Lung microvascular endothelial cell (primary cell): ENCODE measurements at places on chromosomes 12 and 14. TPM values are rescaled to one million over a fixed set of nuclear protein-coding genes. Genes with fewer than 3 reads are reported as not detected.

- DNase-seq = no peak
Observed at GRCh38 chr12:109910969-109911348, 10.9 kb downstream of the TCHP start.

- peak; percentile 96 for DNase-seq
Observed at GRCh38 chr14:51616724-51617409, 34.8 kb upstream of the FRMD6 start.

- no peak for DNase-seq
Observed at GRCh38 chr12:122721057-122721545, 4.5 kb upstream of the HCAR3 start.

- no peak for DNase-seq
Observed at GRCh38 chr14:22813145-22813544, 2.1 kb downstream of the SLC7A7 start.

DNA sequence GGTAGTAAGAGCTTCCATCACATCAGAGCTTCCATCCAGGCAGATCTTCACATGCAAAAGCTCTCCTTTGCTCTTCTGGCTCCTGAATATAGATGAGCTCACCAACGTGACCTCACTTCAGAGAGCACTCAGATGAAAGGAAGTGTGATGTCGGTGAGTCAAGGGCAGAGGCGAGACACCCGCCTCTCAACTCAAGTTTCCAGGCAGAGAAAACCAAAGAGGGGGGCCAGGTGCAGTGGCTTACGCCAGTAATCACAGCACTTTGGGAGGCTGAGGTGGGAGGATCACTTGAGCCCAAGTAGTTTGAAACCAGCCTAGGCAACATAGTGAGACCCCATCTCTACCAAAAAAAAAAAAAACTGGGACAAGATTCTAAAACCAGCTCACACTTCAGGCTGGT is 126.9 kb downstream of the DUSP6 start:
- peak; percentile 40 for DNase-seq

- DNase-seq = peak; percentile 60
Observed at GRCh38 chr12:62210422-62210821, 49.8 kb upstream of the USP15 start.

GRCh38 chr14:93716746-93717667 is 71.3 kb downstream of the PRIMA1 start:
- no peak for DNase-seq

DNA sequence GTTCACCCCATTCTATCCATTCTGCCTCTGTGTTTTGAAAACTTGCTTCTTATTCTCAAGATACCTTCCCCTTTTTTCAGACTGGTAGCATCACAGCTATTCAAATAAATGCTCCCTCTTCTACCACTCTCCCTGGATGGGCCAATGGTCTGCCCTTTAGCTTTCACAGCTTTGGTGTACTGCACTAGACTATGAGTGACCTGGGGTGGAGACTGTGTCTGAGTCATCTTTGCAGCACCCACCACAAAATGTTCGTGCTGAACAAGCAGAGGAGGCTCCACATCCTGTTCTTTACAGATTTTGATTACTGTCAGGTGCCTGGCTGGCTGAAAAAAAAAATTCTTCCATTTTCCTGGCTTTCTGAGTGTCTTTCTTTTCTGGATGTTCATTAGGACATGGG is 1104.1 kb upstream of the TMEM132C start:
- DNase-seq = no peak

DNA sequence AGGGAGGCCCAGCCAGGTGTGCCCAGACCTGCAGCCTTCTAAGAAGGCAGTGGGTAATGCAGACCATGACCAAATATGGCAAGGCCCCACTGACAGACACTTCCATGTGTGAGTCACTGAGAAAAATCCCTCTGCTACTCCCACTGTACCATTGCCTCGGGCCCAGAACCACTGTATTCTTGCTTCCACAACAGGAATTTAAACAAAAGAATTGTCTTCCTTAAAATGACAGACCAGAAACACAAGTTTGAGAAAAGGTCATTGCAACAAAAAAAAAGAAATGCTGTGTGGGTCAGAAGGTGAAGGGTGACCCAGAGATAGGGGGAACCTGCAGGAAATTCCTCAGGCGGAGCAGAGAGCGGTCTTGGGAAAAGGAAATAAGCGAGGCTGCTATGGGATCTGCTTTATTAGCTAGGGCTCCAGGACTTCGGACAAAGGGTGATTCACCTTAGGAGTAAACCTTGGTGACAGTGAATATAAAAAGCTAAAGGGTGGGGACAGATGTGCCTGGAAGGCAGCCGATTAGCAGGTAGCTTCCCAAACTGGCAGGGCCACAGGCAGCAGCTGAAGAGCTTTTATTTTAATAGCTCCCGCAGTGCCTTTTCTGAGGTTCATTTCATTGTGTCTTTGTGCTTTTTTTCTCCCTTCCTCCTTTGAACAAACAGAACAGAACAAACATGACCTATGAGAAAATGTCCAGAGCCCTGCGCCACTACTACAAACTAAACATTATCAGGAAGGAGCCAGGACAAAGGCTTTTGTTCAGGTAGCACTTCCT is 185.3 kb upstream of the BCL2L14 start:
- peak; percentile 94 for DNase-seq

DNA sequence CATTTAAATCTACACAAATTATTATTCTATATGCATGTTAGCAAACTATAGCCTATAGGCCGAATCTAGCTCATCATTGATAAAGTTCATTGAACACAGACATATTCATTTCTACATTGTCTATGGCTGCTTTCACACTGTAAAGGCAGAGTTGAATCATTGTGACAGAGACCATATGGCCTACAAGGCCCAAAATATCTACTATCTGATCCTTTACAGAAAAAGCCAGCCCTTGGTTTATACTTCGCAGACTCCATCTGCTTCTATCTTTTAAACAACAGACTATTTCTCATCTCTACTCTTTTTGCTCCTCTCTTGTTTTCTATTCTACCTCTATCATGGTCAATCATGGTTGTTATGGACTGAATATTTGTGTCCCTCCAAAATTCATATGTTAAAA is 190.7 kb downstream of the EXOC5 start:
- no peak for DNase-seq

DNA sequence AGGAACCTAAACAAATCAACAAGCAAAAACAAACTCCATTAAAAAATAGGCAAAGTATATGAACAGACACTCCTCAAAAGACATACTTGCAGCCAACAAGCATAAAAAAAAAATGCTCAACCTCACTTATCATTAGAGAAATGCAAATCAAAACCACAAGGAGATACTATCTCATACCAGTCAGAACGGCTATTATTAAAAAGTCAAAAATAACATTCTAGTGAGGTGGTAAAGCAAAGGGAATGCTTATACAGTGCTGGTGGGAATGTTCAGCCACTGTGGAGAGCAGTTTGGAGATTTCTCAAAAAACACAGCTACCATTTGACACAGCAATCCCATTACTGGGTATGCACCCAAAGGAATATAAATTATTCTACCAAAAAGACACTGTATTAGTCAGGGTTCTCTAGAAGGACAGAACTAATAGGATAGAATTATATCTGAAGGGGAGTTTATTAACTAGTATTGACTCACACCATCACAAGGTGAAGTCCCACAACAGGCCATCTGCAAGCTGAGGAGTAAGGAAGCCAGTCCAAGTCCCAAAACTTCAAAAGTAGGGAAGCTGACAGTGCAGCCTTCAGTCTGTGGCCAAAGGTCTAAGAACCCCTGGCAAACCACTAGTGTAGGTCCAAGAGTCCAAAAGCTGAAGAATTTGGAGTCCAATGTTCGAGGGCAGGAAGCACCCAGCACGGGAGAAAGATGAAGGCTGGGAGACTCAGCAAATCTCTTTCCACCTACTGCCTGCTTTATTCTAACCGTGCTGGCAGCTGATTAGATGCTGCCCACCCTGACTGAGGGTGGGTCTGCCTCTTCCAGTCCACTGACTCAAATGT is 101.6 kb upstream of the KRAS start:
- DNase-seq = no peak

DNA sequence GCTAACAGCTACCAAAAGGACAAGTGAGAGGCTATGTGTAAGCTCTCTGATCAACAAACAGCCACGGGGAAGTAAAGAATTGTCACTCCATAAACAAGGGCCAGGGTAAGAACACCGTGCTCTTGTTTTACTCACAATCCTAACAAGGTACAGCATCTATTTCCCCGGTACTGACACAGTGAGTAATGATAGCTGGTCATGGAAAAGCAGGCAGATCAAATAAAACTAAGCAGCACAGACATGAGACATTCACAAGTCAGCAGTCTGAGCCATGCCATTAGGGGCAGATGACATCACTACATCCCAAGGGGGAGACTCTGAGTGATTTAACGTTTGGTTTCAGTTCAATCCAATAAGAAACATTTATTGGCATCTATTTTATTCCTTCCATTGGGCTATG is 54.4 kb downstream of the ARL6IP4 start:
- peak; percentile 71 for DNase-seq

DNA sequence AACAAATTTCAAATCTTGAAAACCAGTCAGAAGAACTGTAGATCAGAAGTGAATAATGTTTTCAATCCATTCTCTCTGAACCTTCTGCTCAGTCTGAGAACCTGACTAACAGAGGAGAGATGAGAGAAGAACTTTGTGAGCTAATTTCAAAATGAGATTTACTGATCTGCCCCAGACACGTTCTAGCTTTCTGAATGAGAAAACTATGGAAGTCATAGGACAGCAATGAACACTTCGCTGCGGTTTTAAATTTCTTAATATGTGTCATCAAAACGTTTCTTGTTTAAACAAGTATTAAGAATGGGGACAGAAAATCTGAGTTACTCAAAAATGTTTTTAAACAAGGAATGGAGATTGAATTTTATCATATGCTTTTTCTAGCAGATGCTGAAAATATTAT is 66.6 kb upstream of the FAR2 start:
- no peak for DNase-seq

GRCh38 chr12:14920475-14921126 is 17.7 kb downstream of the ERP27 start:
- no peak for DNase-seq

DNA sequence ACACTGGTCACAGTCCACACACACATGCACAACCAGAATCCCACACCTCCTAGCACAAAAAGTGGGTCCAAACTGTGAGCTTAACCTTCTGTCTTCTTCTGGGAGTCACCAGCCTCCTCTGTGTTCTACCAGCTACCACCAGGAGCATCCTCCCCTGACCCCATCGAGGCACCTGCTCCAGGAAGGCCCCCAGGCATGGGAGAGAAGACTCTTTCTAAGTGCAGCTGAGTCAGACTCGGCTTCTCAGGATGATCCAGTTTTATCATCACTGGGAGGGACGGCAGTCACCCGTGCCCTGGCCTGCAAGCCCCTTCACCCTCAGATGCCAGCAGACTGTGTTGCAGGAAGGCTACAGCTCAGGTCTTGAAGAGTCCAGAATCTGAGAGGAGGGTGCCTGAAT is 7.9 kb upstream of the ENDOU start:
- no peak for DNase-seq

- peak; percentile 59 for DNase-seq
Observed at GRCh38 chr14:69093631-69094421, 59.1 kb downstream of the DCAF5 start.

- DNase-seq = no peak
Observed at GRCh38 chr14:52052288-52052943, 16.4 kb downstream of the NID2 start.

- no peak for DNase-seq
Observed at GRCh38 chr14:89401241-89401640, 15.8 kb downstream of the FOXN3 start.

- no peak for DNase-seq
Observed at GRCh38 chr14:58693048-58693447, 55.3 kb downstream of the DACT1 start.

DNA sequence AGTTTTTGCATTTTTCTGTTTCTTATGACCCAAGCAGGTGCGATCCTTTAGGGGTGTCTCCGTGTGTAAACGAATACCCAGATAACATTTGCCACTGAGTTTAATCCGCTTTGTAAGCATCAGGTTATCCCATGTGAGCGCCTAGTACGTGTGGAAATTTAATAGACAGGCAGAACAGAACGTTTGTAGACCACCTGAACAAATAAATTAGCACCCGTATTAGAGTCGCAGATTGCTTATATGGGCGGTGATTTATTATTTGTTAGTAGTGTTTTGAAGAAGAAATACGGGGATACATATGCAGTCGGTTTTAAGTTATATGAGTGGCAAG is 325 bp downstream of the C12orf60 start:
- no peak for DNase-seq

DNA sequence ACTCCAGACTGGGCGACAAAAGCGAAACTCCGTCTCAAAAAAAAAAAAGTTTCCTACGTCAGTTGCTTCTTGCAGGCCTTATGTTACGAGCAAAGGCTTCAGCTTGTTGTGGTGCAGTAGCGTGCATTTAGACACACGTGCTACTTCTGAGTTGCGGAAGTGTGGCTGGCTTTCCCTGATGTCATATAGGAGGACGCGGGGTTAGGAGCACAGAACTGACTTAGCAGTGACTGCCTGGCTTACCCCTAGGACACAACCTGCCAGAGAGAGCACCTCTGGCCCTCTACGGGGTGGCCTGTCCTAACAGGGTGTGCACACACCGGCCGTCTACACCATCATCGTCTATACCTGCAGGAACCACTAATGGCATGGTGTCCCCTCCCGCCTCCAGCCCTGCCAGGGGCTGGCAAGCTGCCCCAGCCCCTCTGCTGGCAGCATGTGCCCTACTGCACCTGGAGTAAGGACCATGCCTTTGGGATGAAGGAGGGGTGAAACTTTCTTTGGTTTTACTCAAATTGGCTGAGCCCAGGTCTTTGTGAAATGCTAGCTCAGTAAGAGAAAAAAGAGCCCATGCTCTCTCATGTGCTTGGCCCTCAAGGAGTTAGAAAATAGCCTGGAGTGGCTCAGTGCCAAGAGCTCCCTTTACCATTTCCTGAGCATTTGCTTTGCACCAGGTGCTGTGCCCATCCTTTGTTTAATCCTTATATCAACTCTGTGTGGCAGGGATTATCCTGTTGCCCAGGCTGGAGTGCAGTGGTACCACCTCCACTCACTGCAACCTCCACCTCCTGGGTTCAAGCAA is 1.7 kb upstream of the GPR68 start:
- no peak for DNase-seq

- DNase-seq = no peak
Observed at GRCh38 chr12:112239020-112239419, 113.7 kb downstream of the TRAFD1 start.

Gene ANO6
- 48.6 and 62.3 TPM in 2 replicates for total RNA-seq

Gene COL2A1
- total RNA-seq = not detected in 2 replicates

Gene ACOT6
- under 0.01 TPM in 1 of 2 replicates, not detected in the other for total RNA-seq

Gene IL26
- total RNA-seq = not detected in 2 replicates

Gene MGP
- total RNA-seq = 26.2 and 154 TPM in 2 replicates

Gene ARHGAP9
- total RNA-seq = under 0.01 TPM in 1 of 2 replicates, not detected in the other

Gene PRH2
- total RNA-seq = not detected in 2 replicates

Gene HPD
- total RNA-seq = not detected in 2 replicates

Gene C12orf56
- not detected in 2 replicates for total RNA-seq

Gene FZD10
- 0.87 and 0.99 TPM in 2 replicates for total RNA-seq

Gene GPX2
- not detected in 2 replicates for total RNA-seq

Gene KCNC2
- not detected in 2 replicates for total RNA-seq

Gene TMEM233
- total RNA-seq = 0.40 and 0.44 TPM in 2 replicates

Gene C12orf50
- not detected in 2 replicates for total RNA-seq

Gene NPAS3
- under 0.01 and 0.20 TPM in 2 replicates for total RNA-seq

Gene TESPA1
- total RNA-seq = not detected in 2 replicates

Gene GALNT8
- under 0.01 and 0.20 TPM in 2 replicates for total RNA-seq

Gene ZNF140
- 32.0 and 43.8 TPM in 2 replicates for total RNA-seq

Gene C1QL4
- total RNA-seq = not detected in 2 replicates

Gene TBPL2
- total RNA-seq = not detected in 2 replicates

Gene KSR2
- under 0.01 and 0.22 TPM in 2 replicates for total RNA-seq
